Inflammatory macrophage treated with lipopolysaccharide for 4 hours (primary cell): ENCODE measurements at places on chromosomes 3 and 15.

GRCh38 chr3:65425880-65426279 is 612.8 kb downstream of the MAGI1 start:
- no peak for DNase-seq

DNA sequence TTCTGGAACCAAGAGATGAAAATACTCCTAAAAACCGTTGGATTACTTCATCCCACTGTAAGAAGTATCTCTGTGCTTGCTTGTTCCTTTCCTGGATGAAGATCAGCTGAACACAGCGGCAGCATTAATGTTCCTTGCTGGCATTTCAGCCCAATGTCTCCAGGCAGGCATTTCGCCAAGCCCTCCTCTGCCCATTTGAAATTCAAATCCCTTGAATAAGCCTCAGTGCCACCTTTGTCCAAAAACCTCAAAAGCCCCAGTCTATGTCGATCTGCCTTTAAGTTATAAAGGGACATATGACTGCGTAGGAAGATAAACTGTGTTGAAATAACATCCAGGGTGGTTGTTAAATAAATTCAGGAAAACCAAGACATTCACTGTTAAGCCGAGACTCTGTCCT is 156.8 kb upstream of the PDZRN3 start:
- no peak for DNase-seq

DNA sequence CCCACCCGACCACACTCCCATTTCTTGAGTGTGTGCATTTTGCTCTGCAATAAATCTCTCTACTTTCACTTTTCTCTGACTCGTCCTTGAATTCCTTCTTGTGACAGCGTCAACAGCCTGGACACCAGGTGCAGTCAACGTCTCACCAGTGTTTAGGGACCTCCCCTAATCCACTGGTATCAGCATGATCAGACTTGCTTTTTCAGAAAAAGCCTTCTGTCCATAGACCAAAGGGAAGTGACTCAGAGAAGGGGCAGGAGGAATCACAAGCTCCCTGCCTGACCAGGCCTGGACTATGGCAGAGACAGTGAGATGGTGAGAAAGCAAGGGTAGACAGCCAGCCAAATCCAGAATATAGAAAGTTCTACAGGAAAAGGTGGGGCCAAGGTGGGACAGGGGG is 15.5 kb downstream of the CCR5 start:
- peak; percentile 90 for DNase-seq

GRCh38 chr3:41103200-41103599 is 96.1 kb upstream of the CTNNB1 start:
- DNase-seq, result no peak

DNA sequence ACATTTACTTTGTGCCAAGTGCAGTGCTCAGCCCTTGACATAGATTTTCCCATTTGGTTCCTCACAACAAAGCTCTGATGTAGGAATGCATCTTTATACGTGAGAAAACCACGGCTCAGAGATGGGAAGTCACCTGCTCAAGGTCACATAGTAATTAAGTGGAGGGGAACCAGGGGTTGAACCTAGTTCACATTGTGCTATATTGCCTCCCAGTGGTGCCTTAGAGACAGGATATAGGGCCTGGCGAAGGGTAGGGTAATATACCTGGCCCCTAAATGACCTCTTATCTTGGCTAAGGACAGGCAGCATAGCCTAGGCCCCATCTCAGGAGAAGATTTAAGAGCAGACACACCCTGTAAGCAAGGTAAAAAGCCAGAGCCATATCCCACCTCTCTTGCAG is 71.5 kb downstream of the FOXP1 start:
- no peak for DNase-seq

GRCh38 chr3:115397433-115397832 is 225.9 kb upstream of the GAP43 start:
- DNase-seq, result no peak

DNA sequence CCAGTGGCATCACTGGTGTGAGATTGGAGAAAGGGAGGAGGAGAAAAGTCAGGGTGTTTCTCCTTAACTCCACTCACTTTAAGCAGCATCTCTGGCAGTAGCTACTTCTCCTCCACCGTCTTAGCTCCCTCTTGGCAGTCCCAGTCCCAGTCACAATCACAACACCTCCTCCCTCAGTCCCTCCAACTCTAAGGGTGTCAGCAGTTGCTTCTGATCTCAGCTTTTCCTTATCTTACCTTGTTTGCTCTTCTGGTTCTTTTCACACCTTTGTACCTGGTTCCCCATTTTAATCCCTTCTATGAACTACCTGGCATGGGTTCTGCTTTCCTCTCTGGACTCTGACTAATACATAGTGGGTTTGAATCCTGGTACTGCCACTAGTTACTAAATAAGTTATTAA is 188.3 kb upstream of the CTDSPL start:
- no peak for DNase-seq

DNA sequence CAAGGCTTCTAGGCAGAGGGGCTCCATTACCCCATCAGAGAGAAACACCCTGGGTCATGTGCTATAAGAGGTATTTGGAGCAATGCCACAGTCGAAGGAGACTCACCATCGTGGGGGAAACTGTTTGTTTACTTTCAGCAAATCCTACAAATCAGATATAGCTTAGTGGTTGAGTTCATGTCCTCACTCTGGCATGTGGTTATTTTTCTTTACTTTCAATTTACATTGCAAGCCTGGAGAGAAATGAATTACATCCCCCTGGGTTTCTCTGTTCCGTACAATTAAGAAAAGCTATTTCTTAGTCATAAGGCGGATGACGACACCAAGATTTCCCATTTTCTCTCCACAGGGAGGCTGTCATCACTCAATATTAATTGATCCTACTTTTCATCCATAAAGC is 36.9 kb downstream of the RFTN1 start:
- DNase-seq, result peak; percentile 73

GRCh38 chr3:12946649-12947316 is 105.4 kb upstream of the RPL32 start:
- DNase-seq, result no peak

- no peak for DNase-seq
These were observed 310.9 kb downstream of the TBC1D5 start for GRCh38 chr3:17431484-17432045.

GRCh38 chr3:43288366-43288765 is 2.0 kb downstream of the SNRK start:
- DNase-seq, result peak; percentile 70
